ENCODE measurements at places on chromosomes 6 and 20. TPM values are rescaled to one million over a fixed set of nuclear protein-coding genes. Genes with fewer than 3 reads are reported as not detected.

DNA sequence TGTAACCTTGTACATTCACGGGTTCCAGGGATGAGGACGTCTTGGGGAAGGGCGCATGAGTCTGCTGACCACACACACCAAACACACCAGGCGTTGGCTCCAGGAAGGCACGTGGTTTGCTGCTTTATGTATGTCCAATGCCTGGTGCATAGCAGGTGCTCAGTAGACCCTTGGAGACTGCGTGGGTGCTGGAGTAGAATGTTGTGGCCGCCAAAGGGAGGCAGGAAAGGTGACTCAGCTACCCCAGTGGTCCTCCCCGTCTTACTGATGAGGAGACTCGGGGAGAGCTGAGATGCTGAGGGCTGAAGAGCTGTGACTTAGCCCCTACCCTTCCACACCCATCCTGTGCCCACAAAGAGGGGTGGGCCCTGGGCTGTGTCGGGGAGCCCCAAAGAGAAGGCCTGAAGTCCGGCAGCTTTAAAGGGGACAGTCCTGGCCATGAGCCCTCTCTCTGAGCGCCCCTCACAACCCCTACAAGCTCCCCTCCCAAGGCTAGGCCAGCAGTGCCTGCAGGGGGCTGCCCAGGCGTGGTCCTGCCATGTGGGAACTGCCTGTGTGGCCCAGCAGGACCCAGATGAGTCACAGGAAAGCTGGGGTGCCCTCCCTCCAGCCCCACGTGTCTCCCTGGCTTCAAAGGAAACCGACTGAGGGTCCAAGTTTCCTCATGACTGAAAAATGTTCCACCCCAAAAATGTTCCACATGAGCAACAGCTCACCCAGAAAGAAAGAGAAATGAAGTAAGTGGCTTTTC lies 28.0 kb upstream of the PTGIS start:
- DNase-seq = peak; percentile 78

The PLAGL1 gene
- total RNA-seq = 9.5 TPM

The CYP24A1 gene
- 0.04 TPM for total RNA-seq

DNA sequence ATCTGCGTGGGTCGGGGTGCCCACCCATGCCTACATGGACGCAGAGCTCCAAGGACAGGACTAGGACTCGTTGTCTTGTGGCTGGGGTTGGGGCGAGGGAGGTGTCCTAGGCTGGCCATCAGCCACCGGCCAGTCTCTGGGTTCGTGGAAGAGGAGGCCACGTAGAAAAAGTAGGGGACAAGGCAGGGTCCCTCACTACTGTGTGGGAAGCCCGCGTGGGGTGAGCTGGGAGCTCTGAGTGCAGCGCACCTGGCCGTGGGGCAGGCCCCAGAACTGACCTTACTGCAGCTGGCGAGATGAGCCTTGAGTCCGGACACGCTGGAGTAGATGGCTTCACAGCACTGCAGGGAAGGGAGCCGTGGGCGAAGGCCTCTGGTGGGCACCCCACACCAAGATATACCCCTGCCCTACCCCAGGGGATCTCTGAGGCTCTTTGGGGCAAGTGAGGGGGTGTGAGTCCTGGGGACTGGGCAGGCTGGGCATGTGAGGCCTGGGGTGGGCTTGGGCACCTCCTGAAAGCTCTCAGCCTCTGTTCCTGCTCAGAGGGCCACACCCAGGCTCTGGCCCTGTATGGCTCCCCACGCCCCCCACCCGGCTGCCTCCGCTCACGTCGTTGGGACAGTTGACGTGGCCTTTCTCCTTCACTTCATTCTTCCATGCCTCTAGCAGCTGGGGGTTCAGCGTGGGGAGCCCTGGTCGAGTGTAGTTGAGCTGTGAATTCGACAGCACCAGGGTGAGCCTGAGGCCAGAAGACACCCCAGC lies 5.6 kb upstream of the UCKL1 start:
- no peak for DNase-seq

- no peak for DNase-seq
Observed at GRCh38 chr6:51753635-51754034, 333.8 kb downstream of the PKHD1 start.

DNA sequence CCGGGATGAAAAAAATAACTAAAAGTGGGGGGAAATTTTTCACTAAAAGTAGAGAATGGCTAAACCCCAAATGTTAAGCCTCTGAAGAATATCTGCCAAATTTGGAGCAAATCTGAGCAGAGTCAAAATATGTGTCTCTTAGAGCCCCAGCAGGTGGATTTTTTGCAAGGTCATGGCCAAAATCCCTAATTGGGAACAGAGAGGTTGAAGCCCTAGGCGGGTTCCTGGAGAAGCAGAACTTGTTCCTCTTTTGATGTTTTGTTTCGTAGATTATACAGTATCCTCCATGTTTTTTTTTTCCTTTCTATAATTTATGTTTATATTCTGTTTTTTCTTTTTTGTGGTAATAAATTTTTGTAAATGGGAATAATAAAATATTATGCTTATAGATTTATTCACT lies 94.4 kb downstream of the PLCB4 start:
- DNase-seq = no peak
